ENCODE measurements at places on chromosomes 7 and 10. TPM values are rescaled to one million over a fixed set of nuclear protein-coding genes. Genes with fewer than 3 reads are reported as not detected.

DNA sequence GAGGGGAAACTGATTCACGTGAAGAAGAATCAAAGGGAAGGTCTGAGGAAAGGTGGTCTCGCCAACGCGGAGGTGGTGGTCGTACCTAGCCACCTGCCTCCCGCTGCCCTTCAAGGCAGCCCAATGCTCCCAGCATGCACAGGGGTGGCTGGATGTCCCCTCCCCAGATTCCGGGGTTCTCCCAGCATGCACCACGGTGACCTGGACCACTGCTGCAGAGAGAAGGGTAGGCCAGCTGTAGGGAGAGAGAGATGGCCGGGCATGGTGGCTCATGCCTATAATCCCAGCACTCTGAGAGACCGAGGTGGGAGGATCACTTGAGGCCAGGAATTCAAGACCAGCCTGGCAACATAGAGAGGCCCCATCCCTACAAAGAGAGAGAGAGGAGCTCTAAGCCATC lies 32.4 kb upstream of the PPP2R2D start:
- no peak for DNase-seq

The MYO3A gene
- not detected for total RNA-seq

GRCh38 chr7:47648275-47648925 lies 66.5 kb upstream of the TNS3 start:
- no peak for DNase-seq

The SMKR1 gene
- total RNA-seq, result not detected

- no peak for DNase-seq
Observed at GRCh38 chr7:37642028-37642540, 41.5 kb upstream of the GPR141 start.

The LEP gene
- total RNA-seq, result 0.42 TPM

DNA sequence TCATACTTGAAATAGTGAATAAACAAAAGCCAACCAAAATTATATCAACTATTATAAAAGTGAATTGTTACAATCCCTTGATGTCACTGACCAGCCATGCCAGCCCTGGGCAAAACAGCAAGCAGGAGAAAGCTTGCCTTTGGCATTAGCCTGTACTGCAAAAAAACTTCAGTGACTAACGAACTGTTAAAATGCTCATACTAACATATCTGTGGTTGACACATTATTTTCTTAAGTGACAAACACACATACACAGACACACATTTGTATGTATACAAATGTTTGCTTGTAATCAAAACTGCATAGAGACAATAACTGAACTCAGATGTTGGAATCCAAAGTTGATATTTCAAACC lies 29.5 kb downstream of the CHCHD3 start:
- no peak for DNase-seq

GRCh38 chr7:46446151-46446550 lies 525.1 kb upstream of the IGFBP3 start:
- DNase-seq, result no peak

GRCh38 chr10:24306507-24306875 lies 97.6 kb downstream of the KIAA1217 start:
- no peak for DNase-seq

- DNase-seq, result no peak
Observed at GRCh38 chr7:28618383-28618782, 206.1 kb downstream of the CREB5 start.

DNA sequence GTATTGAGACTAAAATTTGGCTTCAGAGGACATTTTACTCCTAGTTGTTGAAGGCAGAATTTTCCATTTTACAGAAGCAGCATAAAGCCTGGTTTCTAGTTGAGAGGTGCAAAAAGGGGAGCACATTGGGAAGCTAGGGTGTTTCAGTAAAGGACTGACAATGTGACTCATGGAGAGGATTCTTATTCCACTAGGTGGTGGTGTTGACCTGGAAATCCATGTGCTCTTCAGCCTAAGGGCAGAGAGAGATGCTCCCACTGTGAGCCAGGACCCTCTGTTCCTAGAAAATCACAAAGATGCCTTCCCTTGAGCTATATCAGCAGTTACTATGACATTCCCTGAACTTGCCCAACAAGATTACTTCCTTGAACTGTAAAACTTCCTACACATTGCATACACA lies 687.8 kb downstream of the IPMK start:
- DNase-seq, result no peak

GRCh38 chr10:83582407-83583095 lies 556.8 kb upstream of the GHITM start:
- no peak for DNase-seq

The DKK1 gene
- total RNA-seq, result not detected
